Bronchial epithelial cell (primary cell): ENCODE measurements at places on chromosomes 6 and 20. TPM values are rescaled to one million over a fixed set of nuclear protein-coding genes. Genes with fewer than 3 reads are reported as not detected.
A peak's percentile ranks its signal among the peaks of the same experiment; 100 is the strongest.

The RSPO3 gene
- total RNA-seq, result not detected in 2 replicates

- no peak for DNase-seq
Measured at GRCh38 chr20:32511358-32512046, 73.6 kb downstream of the NOL4L start.

The OPN5 gene
- not detected in 2 replicates for total RNA-seq

DNA sequence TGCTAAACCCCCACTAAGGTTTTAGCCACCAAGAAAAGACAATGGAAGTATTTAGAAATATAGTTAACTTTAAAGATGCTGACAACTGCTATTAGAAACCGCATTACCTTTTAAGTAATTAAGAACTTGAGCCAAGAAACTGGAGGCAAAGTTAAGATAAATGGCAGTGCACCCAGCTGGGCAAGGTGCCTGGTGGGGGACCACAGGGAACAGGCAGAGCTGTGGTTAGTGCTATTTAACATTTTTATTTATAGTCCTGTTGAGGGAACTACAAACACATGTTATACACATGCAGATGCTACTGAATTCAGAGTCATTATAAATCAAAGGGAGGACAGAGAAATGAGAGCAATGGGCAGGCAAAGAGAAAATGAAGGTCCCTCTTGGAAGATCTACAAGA, 447.9 kb downstream of the TFAP2B start:
- DNase-seq, result no peak

GRCh38 chr20:54219751-54220426, 12.0 kb downstream of the PFDN4 start:
- peak; percentile 52 for DNase-seq

The SCRT2 gene
- not detected in 2 replicates for total RNA-seq

The KIFC1 gene
- 0.26 TPM in 2 replicates for total RNA-seq

- no peak for DNase-seq
Measured at GRCh38 chr20:47007826-47008655, 113.4 kb downstream of the EYA2 start.

GRCh38 chr6:52760105-52760765, 3.0 kb downstream of the GSTA2 start:
- DNase-seq, result no peak

The TRIM10 gene
- total RNA-seq, result not detected in 2 replicates

DNA sequence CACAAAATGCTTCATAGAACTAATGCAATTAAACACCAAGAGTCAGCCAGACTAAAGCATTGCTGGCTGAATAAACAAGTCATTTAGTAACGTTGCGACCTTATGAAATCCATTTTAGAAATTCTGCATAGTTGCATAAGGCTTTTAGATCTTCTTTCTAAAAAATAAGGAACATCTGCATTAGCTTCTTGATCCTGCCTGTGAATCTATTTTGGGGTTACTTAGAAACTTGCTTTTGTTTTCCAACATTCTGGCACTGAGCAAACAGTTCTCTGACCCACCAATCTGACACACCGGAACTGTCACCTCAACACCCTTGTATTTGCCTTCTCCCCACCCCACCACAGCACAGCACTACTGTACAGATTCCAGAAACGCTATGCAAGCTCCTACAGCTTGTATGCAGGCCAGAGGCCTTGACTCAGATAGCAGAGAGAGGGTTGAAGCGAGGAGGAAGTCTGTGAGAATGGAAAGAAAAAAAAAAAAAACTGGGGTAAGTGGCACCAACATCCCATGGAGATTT, 55.0 kb downstream of the KIF13A start:
- peak; percentile 88 for DNase-seq

- DNase-seq, result no peak
Measured at GRCh38 chr6:6543181-6543879, 45.2 kb upstream of the LY86 start.

DNA sequence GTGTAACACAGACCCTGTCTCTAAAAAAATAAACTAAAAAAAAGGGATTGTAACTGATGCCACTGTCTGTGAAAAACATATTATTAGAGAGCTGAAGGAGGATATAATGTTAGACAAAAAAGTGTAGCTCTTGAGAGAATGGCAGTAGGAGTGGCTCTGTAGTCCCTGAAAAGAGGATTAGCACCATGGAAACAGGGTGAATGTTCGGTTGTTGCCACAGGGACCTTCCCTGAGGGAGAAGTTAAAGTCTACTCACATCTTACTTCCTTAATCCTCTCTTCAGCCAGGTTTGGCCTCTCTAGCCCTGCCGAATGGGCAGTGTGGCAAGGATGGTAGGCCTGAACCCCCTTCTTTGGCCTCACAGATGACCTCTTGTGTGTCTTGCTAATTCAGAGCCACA, 12.1 kb downstream of the SCAND1 start:
- no peak for DNase-seq

DNA sequence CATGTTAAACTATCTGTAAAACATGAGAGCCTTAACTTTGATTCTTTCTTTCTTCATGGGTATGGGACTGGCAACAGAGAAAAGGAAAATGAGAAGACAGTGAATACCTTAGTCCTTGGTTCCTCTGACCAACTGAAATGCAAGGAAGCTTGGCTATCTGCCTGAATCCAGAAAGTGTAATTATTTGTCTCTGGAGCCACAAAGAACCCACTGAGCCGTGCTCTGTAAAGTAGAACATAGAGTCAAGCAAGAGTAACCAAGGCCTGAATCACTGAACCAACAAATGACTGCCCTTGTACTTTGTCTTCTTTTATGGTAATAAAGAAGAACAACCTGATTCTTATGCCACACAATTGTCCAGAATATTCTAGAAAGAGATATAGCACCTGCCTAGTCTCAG, 27.6 kb downstream of the PKHD1 start:
- DNase-seq, result no peak

GRCh38 chr6:145968051-145968450, 3.9 kb upstream of the SHPRH start:
- no peak for DNase-seq

DNA sequence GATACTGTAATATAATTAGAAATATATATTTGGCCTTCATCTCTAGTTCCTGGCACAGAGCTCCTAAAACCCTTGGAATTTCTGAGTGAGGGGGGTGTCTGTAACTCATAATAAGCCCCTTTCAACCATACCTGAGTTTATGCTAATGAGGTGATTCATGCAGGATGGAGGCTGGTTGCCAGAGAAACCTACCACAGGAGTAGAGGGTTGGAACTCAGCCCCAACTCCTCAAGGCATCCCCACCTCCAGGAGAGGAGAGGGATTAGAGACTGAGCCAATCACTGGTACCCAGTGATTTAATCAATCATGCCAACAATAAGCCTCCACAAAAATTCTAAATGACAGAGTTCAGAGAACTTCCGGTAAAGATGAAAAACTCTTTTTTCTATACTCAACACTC, 17.5 kb downstream of the UQCC1 start:
- DNase-seq, result no peak

The BLOC1S5 gene
- total RNA-seq, result 9.7 and 15.7 TPM in 2 replicates

GRCh38 chr6:85323435-85324040, 126.3 kb upstream of the NT5E start:
- DNase-seq, result peak; percentile 72

- no peak for DNase-seq
Measured at GRCh38 chr6:71977884-71978283, 91.5 kb downstream of the RIMS1 start.

GRCh38 chr20:41453010-41453950, 86.7 kb upstream of the EMILIN3 start:
- DNase-seq, result no peak

GRCh38 chr6:110625883-110626282, 149.5 kb upstream of the SLC22A16 start:
- peak; percentile 84 for DNase-seq

DNA sequence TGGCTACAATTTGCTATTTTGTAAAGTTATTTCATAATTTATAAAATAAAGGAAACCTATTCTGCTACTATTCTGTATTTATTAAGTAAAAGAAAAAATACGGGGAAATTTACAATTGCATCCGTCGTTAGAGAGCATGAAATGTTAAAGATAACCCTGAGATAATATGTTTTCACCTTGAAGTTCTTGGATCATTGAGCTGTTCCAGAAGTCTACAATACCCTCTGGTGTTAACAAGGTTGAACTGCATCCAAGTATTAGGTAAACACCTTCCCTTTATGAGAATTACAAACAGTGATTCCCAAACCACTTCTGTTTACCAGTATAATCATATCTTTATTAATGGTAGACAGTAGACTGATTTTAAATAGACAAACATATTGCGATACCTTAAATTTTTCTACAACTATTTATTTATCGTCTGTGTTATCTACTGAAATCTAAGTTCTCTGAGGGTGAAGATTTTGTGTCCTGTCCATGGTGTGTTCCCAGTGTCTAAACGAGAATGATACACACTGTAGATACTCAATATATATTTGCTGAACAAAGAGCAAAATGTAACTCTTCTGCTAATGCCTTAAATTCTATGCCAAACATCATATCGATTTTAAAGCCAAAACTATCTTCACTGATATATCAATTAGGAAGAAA, 28.2 kb downstream of the TBC1D32 start:
- peak; percentile 63 for DNase-seq

- no peak for DNase-seq
Measured at GRCh38 chr6:36141091-36141490, 10.8 kb downstream of the MAPK13 start.

DNA sequence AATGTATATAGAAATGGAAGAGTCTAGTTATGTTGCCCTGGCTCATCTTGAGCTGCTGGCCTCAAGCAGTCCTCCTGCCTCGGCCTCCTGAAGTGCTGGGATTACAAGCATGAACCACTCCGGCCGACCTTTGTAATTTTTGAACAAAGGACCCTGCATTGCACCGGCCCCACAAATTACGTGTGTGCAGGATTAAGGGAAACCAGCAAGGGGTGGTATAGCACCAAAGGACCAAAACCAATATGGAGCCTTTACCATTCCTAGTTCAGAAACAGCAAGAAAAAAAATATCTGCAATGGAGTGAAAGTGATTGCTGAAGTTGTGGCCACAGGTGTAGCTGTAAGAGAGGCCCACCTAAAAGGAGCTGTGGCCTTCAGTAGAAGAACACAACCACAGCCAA, 8.2 kb upstream of the TRERF1 start:
- DNase-seq, result no peak

DNA sequence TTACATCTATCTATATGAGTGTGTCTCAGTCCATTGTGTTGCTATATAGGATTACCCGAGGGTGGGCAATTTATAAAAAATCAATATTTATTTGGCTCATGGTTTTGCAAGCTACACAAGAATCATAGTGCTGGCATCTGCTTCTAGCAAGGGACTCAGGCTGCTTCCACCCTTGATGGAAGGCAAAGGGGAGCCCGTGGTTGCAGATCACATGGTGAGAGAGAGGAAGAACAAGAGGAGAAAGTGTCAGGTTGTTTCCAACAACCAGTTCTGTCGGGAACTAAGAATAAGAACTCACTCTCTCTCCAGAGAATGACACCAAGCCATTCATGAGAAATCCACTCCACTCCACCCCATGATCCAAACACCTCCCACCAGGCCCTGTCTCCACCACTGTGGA, 48.2 kb upstream of the TENT5A start:
- no peak for DNase-seq

DNA sequence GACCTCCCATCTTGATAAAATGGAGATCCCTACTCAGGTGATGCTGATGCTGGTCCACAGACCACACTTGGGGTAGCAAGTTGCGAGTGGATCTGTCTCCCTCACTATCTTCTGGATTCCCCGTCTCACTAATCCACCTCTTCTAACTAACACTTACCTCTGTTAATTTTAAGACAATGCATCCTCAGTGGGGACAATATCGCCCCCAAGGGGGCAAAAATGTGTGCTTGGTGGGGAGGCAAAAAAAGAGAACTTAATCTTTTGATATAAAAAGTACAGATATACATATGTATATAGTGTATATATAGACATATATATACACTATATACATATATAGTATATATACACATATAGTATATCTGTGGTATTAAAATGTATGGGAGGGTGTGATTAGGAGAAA, 4.3 kb downstream of the LRFN2 start:
- DNase-seq, result no peak

DNA sequence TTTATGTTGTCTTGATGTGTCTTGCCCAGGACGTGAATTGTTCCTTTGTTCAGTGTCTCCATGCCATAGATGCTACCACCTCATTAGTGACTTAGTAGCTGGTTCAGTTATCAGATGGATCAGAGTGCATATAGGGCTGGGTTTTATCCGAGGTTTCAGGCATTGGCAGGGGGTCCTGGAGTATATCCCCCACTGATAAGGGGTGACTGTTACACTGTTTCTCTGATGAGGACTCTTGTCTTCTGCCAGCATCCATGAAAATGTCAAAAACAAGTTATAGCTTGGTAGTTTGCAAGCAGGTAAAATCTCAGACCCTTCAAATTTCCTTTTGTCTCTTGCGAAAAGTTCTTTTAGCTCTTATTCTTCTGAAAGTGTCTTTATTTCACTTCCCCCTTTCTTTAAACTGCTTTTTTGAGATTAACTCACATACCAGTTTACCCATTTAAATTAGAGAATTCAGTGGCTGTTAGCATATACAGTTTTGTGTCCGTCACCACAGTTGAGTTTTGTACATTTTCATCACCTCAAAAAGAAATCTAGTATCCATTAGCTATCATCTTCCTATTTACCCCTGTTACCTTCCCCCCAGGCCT, 109.2 kb downstream of the CDYL start:
- DNase-seq, result no peak

GRCh38 chr6:95648636-95649035, 71.3 kb downstream of the MANEA start:
- DNase-seq, result peak; percentile 1

The AFG1L gene
- 2.6 and 3.3 TPM in 2 replicates for total RNA-seq

The BPIFB2 gene
- not detected in 2 replicates for total RNA-seq
